Germinal center (tissue), 1 donor: ENCODE measurements at places on chromosomes 12 and 14.

DNA sequence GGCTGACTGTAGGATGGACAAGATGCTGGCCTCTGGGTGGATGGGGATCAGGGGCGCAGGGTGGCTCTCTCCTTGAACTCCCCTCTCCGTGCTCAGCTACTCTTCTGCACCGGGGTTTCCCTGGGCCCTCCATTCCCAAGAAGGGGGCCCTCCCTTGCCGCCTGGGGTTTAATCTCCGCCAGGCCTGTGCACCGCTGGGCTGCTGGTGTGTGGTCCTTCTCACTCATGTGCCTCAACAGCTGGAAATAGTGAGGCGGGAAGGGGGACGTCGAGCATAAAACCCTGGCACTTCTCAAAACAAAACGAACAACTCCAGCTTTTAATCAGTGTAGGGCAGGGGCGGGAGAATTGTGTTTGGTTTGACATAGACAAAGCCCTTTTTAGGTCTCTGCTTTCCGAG is 19.0 kb upstream of the SMOC1 start:
- no peak for DNase-seq

- no peak for DNase-seq
These were observed 143.6 kb downstream of the DYRK2 start for GRCh38 chr12:67792185-67792584.

DNA sequence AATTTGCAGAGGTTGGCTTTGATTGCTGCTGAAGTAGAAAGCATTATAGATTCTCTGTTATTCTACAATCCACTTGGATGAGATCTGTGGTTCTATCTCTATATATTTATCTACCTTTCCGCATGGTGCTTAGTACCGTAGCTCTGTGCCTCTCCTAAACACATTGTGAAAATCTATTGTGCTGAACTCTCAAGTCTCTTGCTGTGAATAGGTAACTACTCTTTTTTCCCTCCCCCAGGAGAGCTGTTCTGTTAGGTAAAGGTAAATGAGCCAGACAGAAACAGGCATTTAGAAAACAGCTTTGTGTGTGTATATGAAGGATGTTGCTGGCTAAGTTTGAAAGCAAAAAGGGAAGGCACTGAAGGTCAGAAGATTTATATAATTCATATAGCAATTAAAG is 112.6 kb downstream of the BRMS1L start:
- DNase-seq = no peak

DNA sequence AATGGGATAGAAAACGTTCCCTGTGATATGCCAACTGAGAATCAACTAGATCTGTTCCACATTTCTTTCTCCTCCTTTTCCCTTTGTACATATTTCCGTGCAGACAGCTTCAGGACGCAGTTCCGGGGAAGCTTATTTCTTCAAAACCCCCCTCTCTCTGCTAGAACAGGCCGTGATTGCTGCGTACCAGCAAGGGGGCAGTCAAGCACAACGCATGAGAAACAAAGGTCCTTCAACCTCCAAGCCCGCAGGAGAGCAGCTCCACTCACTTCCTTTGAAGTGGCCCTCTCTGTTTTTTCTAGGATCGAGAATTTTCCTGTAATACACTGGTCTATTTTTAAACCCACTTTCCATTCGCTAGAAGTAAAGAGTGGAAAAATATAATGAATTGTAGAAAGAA is 80.8 kb downstream of the ZNF664 start:
- DNase-seq = no peak

DNA sequence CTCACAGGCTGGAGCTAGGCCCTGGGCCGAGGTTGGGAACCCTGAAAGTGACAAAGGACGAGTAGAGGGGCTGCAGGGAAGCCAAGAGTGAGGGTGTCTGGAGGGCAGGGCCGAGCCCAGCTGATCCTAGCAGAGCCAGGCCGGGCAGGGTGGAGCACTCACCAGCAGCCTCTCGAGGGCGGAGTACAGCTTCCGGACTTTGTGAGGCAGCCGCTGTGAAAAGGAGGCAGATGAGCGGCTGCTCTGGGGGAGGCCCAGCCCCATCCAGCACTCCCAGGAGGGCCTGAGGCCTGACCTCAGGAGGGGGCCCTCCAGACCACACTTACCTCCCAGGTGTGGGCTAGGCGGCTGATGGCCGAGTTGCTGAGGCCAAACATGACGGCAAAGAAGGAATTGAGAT is 14.7 kb upstream of the ENDOU start:
- DNase-seq = peak; percentile 73

- no peak for DNase-seq
These were observed 43.3 kb upstream of the GPR132 start for GRCh38 chr14:105108516-105108864.

GRCh38 chr12:45584336-45584735 is 145.2 kb upstream of the ARID2 start:
- DNase-seq = no peak

- no peak for DNase-seq
These were observed 36.9 kb upstream of the KCNH3 start for GRCh38 chr12:49501895-49502294.

DNA sequence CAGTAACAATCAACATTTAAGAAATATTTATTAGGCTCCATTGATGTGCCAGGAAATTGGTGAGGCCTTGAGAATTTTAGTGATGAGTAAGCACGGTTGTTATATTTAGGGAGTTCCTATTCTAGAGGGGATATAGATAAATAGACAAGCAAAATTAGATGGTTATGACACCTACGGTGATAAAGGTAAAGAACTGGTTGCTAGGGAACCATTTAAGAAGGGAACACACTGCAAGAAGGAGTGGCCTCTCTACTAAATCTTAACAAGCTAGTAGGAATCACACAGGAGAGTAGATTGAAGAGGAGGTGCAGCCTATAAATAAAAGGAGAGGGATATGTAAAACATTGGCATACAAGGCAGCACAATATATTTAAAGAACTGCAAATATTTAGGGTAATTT is 155.2 kb downstream of the LRIG3 start:
- DNase-seq = no peak

DNA sequence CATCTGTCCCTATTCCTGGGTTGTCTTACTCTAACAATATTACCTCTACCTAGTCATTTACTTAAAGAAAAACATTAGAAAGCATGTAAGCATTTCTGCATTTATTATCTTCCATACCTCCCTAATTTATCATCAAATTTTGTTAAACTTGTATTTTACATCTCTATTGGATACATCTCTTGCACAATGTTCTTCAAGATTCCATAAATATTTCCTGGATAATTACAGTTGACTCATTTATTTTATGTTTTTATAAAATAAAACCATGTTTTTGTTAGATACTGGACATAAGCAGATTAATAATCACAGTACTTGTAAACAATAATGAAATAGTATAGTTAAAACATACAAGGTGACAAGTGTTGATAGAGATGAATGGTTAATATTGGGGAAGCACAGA is 209.0 kb downstream of the TMTC3 start:
- DNase-seq = no peak

DNA sequence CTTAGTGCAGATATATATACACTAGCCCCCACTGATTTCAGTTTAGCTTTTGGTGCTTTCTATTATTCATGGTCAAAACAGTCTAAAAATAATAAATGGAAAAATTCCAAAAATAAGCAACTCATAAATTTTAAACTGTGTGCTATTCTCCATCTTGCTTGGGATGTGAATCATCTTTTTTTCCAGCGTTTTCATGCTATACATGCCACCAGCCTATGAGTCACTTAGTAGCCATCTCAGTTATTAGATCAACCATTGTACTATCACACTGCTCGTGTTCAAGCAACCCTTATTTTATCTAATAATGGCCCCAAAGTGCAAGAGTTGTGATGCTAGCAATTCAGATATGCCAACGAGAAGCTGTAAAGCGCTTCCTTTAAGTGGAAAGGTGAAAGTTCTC is 73.9 kb upstream of the KRR1 start:
- DNase-seq = no peak

GRCh38 chr12:25866586-25867378 is 91.7 kb upstream of the RASSF8 start:
- no peak for DNase-seq

DNA sequence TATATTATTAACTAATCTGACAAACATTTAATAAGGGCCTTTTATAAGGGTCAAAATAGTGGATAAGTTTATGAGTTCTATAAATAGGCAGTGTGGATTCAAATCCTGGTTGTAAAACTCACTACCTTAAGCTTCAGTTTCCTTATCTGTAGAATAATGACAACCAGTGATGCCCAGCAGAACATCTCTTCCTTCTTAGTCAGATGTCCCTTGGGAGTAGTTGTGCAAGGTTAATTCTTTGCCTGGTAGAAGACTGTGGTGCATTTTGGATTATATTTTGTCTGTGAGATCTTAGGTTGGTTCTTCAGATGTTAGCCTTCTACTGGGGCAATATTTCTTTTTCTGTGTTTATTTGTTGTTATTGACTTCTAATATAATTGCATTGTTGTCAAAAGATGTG is 59.5 kb downstream of the ARID2 start:
- no peak for DNase-seq

- DNase-seq = no peak
These were observed 495.8 kb upstream of the GARIN6 start for GRCh38 chr12:99151744-99152143.

DNA sequence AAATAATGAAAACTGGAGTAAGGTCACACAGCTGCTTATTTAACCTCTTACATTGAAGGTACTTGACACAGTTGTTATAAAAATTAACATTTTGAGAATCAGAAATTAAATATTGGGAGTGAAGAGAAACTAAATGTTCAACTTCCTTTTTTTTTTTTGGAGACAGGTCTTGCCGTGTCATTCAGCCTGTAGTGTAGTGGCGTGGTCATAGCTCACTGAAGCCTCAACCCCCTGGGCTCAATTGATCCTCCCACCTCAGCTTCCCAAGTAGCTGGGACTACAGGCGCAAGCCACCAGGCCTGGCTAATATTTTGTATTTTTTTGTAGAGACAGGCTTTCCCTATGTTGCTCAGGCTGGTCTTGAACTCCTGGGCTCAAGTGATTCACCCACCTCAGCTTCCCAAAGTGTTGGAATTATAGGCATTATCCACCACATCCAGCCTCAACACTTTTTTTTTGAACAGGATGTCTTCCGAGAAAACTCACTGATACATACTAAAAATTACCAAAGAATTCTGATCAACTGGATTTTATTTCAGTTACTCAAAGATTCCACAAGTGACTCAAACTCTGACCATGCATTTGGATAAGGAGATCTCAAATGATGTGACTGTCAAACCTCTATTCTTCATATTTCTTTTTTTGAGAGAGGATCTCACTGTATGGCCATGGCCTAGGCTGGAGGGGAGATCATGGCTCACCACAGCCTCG is 35.4 kb downstream of the SGPP1 start:
- no peak for DNase-seq

- no peak for DNase-seq
These were observed 3.8 kb upstream of the INHBE start for GRCh38 chr12:57451233-57451778.

DNA sequence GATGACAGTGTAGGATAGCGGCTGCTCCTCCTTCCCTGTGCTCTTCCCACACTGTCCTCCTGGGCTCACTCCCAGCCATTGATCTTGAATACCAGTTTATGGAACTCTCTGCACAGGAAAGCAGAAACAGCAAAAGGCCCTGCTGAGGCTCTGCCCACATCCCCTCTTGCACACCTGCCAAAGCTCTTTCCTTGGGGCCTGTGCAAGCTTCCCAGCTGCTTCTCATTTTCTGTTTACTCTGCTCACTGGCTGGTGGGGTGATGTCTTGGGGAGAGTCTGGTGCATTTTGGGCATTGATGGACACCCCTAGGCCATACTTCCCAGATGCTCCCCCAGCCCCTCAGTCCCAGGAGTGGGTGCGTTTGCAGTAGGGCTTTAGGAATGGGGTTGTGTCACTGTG is 361.8 kb downstream of the TMEM121 start:
- DNase-seq = no peak

- DNase-seq = peak; percentile 20
These were observed 942 bp downstream of the ATF7IP start for GRCh38 chr12:14366209-14367039.

GRCh38 chr14:36944307-36945010 is 227.9 kb downstream of the SLC25A21 start:
- no peak for DNase-seq

- no peak for DNase-seq
These were observed 102.3 kb downstream of the ALG10 start for GRCh38 chr12:34124608-34125007.

GRCh38 chr14:41805633-41806032 is 199.0 kb downstream of the LRFN5 start:
- no peak for DNase-seq

DNA sequence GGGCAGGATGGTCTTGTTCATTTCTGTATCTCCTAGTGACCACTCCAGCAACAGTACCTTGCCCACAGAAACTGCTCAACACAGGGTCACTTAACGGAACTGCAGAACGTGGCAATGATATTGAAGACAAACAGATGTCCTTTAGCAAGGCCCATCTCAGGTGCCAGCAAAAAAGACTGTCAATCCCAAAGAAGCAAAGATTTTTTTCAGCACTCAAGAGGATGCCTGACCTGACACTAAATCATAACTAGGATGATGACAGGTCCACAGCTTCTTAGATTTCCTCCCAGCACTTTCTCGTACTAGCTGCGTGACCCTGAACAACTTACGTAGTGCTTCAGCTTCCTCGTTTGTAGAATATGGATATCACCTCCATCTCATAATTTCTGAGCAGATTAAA is 39.4 kb downstream of the ATP2B1 start:
- no peak for DNase-seq
